ENCODE measurements at places on chromosomes 4 and X. TPM values are rescaled to one million over a fixed set of nuclear protein-coding genes. Genes with fewer than 3 reads are reported as not detected.

UGT2B11 gene
- total RNA-seq: not detected

CXCL10 gene
- not detected for total RNA-seq

ARL9 gene
- 0.11 TPM for total RNA-seq

RAB39B gene
- total RNA-seq: 0.08 TPM

KLB gene
- total RNA-seq: not detected

ADH7 gene
- total RNA-seq: not detected

MMGT1 gene
- 28.5 TPM for total RNA-seq

GLRB gene
- total RNA-seq: 8.9 TPM

CLDN22 gene
- total RNA-seq: not detected

MAGEE1 gene
- total RNA-seq: 3.4 TPM

OCIAD1 gene
- 149 TPM for total RNA-seq
